ENCODE measurements at places on chromosomes 6 and 20.

DNA sequence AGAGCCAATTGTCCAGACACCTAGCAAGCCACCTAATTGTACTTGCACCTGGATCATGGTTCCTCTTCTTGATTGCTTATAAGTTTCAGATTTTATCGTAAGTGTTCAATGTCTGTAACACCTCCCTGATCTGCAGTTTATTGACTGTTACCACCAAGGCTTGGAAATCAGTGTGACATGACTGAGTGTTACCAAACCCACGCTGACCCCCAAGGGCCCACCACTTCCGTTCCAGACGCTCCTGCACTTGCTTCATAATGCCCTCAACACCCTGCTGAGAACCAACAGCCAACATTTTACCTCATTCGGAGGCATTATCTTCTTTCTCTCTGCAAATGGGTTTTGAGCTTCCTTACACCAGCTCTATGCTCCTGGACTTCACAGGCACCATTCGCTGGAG is 6.3 kb downstream of the CCR6 start:
- DNase-seq = no peak

- DNase-seq = no peak
Measured at GRCh38 chr20:31516651-31517050, 2.4 kb downstream of the HM13 start.

GRCh38 chr20:1702855-1703254 is 45.3 kb upstream of the SIRPG start:
- DNase-seq = no peak

- no peak for DNase-seq
Measured at GRCh38 chr20:14838663-14839628, 501.5 kb upstream of the FLRT3 start.

DNA sequence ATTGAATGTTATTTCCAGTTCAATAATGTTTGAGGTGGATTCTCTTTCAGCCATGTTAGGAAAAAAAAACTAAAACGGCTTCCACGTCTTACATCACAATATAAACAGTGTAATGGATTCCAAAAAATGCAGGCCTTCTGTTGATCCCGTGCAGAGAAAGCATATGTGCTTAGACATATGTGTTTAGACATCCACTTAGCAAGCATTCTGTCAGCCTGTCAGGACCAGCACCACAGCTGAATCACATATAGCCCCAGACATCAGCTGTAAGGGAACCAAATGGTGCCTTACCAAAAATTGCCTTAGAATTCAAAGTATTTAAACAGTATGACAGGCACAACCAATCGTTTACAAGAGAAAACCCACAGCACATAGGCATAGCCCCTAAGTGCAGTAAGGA is 304.9 kb downstream of the EYA4 start:
- no peak for DNase-seq

GRCh38 chr20:52459150-52459549 is 267.6 kb upstream of the ZFP64 start:
- DNase-seq = no peak
